Stomach (tissue), 19 donors: ENCODE measurements at places on chromosomes 5 and 9. TPM values are rescaled to one million over a fixed set of nuclear protein-coding genes. Genes with fewer than 3 reads are reported as not detected.

TMEM215 gene
- total RNA-seq = not detected

TAF11L4 gene
- not detected for total RNA-seq

BTNL8 gene
- 7.0 TPM for total RNA-seq

SPATA31E1 gene
- total RNA-seq = not detected

TRIM41 gene
- total RNA-seq = 10.3 TPM

EEIG1 gene
- total RNA-seq = 406 TPM

WNT8A gene
- not detected for total RNA-seq

SLC38A9 gene
- total RNA-seq = 112 TPM

SLC25A2 gene
- 0.43 TPM for total RNA-seq

FOXD4L5 gene
- total RNA-seq = not detected

FRMD3 gene
- 5.1 TPM for total RNA-seq

CNTNAP3 gene
- total RNA-seq = 2.3 TPM

ZNF462 gene
- total RNA-seq = 17.0 TPM

HTR4 gene
- not detected for total RNA-seq

MLANA gene
- not detected for total RNA-seq

BNC2 gene
- 10.4 TPM for total RNA-seq

RETREG1 gene
- 71.2 TPM for total RNA-seq

AGTPBP1 gene
- 46.1 TPM for total RNA-seq

OR13C2 gene
- total RNA-seq = not detected
